ENCODE measurements at places on chromosomes 6 and 20.

GRCh38 chr6:138331444-138331843 is 46.3 kb upstream of the SMIM28 start:
- no peak for DNase-seq

DNA sequence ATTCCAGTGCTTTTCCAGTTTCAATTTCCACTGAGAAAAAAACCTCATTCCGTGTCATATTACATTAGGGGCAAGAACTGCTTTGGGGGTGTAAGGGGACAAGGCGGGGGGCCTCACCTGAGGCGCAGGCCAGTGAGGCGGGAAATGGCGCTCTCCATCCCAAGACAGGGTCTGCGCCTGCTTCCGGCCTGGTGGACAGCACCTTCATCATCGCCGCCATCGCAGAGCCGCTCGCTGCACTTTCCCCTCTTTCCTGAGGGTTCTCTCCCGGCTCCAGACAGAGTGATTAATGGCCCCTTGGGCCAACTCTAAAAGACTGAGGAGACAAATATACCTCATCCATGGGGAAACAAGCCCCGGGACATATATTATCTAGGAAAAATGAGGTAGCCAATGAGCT is 270.0 kb upstream of the SOX4 start:
- no peak for DNase-seq

DNA sequence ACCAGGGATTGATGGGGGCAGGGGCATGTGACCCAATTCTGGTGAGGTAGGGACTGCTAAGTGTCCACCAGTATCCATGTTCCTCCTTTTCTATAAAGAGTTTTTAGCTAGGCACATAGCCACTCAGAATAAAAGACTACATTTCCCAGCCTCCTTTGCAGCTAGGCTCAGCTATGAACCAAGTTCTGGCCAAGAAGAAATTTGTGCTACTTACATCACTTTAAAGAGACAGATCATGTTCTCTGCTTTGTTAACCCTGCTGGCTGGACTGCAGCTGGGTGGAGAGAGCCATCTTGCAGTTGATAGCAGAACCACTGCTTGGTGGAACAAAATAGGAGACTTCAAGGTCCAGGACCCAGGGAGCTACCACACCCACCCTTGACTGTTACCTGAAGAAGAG is 5.3 kb upstream of the CCM2L start:
- DNase-seq = no peak

DNA sequence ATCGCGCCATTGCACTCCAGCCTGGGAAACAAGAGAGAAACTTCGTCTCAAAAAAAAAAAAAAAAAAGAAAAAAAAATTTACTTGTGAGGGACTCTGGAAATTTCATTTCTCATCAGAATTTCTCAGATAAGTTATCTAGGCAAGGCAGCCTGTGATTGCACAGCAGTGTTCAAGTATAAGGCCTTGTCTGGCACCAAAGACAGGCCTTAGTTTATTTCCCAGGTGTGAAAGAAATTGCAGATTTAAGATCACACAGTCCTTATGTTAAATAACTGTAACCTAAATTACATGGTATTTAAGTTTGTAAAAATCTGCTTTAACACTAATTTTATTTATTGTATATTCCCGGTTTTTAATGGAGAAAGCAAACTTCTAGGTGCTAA is 34.8 kb downstream of the HFE start:
- no peak for DNase-seq

- DNase-seq = no peak
Measured at GRCh38 chr6:31037169-31037568, 26.9 kb downstream of the MUC22 start.

DNA sequence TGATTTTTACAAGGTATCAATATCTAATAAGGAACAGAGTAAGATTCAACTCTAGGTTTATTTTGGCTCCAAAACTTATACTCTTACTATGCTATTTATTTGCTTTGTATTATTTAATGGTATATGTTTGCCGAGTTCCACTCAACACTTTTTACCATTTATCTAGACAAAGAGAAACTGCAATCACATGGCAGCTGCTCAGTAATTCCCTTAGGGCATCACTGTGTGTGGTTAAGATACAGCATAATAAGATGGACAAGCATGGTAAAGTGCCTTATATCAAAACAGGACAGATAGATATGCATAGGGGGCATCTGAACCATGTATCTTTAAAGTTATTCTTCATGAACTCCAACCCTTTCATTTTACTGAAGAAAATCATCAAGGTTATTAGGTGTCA is 483.0 kb upstream of the ID4 start:
- no peak for DNase-seq

GRCh38 chr6:157428427-157429202 is 47.6 kb downstream of the ZDHHC14 start:
- DNase-seq = no peak

- DNase-seq = no peak
Measured at GRCh38 chr6:43129434-43130194, 41.5 kb upstream of the SRF start.

GRCh38 chr20:10783707-10784553 is 110.1 kb upstream of the JAG1 start:
- DNase-seq = no peak

DNA sequence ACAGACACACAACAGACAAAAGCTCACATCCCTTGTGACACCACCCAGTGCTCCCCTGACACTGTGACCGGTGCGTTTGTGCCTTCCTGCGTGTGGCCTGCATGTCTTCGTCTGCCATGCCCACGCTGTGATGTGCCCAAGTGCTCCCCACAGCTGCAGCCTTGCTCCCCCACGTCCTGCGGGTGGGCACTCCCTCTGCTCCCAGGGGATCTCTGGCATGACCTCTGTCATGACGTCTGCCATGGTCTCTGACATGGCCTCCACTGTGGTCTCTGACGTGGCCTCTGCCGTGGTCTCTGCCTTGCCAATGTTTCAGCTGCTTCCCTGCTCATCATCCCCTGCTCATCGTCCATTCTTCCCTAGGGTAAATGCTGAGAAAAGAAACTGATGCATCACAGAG is 200.9 kb downstream of the DLL1 start:
- no peak for DNase-seq

DNA sequence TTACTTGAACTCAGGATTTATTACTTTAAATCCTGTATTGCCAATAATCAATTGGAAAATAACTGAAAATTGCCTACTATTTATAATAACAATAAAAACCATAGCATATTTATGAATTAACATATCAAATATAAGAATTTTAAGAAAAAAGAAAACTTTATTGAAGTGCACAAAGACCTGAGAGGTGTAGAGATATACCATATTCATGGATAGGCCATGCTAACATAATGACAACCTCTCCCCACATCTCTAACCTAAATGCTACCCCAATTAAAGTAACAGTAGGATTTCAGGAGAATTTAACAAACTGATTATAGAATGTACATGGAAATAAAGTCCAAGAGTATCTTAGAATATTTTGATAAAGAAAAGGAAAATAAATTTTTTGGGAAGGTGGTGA is 5.1 kb upstream of the HLA-DMB start:
- DNase-seq = no peak

DNA sequence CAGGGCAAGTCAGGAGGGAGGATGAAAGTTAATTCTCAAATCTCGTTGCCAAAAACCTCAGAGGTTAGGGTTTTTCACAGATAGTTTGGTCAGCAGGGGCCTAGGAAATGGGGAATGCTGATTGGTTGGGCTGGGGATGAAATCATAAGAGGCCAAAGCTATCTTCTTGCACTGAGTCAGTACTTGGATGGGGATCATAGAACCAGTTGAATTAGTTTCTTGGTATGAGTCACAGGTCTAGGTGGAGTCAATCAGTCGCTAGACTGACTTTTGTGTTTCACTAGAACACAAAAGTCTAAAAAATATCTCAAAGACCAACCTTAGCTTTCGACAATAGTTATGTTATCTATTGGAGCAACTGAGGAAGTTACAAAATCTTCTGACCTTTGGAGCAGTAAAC is 368.5 kb downstream of the TBC1D32 start:
- no peak for DNase-seq

DNA sequence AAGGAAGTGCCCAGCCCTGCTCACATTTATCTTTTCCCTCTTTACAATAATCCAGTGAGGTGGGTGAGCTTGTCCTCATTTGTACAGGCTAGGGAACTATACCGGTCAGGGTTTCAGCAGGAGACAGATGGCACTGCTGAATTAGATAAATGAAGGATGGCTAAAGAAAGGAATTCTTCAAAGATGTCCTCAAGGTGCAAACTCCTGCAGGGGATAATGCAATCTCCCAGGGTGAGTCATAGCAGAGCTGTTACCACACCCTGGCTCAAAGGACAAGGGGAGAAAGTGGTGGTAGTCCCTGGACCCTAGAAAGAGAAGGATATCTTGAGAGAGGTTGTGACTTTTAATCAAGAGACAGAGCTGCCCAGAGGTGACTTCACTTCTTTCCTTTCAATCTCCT is 66.7 kb downstream of the RFPL4B start:
- no peak for DNase-seq

DNA sequence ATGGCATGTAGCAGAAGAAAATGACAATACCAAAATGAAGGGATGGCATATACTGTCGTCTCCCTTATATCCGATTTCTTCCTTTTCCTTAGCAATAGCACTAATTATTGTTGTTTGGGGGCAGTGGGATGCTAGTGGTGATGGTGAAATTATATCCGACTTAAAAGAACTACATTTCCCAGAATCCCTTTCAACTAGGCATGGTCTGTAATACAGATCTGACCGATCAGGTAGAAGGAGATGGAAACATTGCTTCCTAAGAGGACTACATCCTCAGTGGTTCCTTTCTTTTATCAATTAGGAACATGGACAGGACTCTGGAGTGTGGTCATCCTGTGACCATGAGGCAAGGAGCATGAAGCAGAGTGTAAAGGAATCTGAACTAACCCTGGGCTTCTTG is 532.6 kb downstream of the CBLN4 start:
- DNase-seq = no peak

GRCh38 chr20:36794116-36794474 is 20.5 kb upstream of the DSN1 start:
- no peak for DNase-seq

GRCh38 chr6:34466242-34467185 is 638 bp downstream of the PACSIN1 start:
- DNase-seq = no peak

- DNase-seq = no peak
Measured at GRCh38 chr6:143227675-143228074, 167.0 kb downstream of the AIG1 start.

DNA sequence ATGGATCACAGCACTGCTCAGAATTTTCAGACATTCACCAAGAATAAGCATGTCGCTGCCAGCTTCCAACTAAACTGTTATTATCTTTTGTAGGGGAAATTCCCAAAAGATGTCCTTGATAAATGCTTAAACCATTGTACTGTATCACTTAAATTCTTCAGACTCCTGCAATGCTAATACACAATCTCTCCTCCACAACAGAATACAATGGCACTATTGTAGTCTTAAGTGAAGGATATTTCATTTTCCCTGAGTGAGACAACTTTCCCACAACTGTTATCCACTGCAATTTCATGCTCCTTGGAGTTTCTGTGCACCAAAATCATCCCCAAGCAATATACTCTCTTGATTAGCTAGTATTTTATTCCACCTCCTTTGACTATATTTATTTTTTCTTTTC is 189.7 kb downstream of the COL9A1 start:
- DNase-seq = no peak

- DNase-seq = no peak
Measured at GRCh38 chr20:51184289-51184688, 161.4 kb upstream of the KCNG1 start.

DNA sequence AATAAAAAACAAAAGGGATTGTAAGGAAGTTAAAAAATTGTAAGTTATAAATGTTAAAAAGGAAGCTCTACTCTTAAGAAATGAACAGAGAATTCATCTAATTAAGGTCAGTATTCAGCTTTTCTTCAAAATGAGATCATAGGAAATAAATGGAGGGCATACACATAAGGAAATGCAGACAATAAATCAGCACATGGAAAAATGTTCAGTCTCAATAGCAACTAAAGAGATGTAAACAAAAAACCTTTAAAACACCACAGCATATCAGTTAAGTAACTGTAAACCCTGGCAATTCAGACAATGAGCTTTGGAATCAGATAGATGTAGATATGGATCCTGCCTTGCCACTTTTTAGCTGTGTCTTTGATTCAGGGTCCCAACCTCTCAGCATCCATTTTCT is 24.0 kb upstream of the CLIC5 start:
- DNase-seq = no peak

DNA sequence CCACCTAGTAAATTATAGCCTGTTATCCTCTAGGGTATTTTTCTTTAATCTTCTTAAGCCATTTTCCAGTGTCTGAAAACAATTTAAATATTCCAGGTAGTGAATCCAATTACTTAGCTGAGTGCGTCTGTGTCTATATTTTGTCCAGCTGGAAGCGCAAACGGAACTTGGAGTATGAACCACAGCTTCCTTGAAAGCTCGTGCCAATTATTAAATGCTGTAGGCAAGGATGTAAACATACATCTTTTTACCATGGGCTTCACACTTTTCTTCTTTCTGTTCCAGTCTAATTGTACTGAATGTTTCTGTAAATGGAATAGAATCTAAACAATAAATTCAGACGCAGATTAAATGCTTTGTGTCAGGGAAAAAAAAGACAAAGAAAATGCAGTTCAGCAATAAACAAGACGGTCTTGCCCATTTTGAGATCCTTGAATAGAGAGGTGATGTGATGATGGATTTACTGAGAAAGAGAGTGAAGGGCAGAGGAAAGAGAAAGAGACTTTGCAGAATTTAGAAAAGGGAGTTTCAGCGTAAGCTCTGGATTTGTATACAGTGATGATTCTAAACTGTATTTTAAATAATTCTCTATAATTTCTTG is 1.9 kb downstream of the PLCB1 start:
- no peak for DNase-seq

GRCh38 chr20:43846516-43846905 is 68.1 kb upstream of the TOX2 start:
- DNase-seq = no peak

DNA sequence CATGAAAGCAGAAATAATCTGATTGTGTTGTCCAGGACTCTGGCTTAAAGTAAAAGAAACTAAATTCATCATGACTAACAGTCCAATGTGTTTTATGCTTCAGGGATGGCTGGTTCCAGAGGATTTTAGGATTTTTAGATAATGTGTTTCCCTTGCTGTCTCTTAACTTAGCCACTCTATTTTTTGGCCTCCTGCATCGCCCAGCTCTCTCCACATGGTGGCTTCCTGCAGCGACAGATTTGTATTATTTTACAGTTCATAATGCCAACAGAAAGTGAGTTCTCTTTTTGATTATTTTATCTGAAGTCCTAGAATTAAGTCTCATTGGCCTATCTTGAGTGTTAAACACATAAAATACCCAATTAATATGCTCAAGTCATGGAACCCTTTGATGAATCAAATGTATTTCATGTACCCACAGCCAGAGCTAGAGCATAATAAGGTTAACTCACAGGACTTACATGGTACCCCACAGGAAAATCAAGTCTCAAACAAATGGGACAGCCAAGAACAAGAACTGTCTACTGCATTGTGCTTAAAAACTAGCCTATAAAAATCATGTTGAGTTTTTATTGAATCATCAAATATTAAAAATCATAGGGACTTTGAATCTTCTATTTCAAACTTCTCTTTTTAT is 582.5 kb downstream of the DOK5 start:
- no peak for DNase-seq

GRCh38 chr6:28311139-28311823 is 24.7 kb downstream of the ZSCAN31 start:
- no peak for DNase-seq

- DNase-seq = no peak
Measured at GRCh38 chr6:158909938-158910337, 90.1 kb downstream of the RSPH3 start.

All from amygdala (tissue), 56 donors.